CD4-positive, alpha-beta T cell treated with Interleukin-1 beta for 1 hour (primary cell): ENCODE measurements at places on chromosomes 6 and 20.

- DNase-seq, result no peak
These were observed 109.8 kb upstream of the SGK1 start for GRCh38 chr6:134427721-134428120.

GRCh38 chr6:161462148-161462547 lies 188.3 kb upstream of the AGPAT4 start:
- no peak for DNase-seq

- DNase-seq, result peak; percentile 44
These were observed 313.6 kb downstream of the ALDH8A1 start for GRCh38 chr6:134636186-134636799.

DNA sequence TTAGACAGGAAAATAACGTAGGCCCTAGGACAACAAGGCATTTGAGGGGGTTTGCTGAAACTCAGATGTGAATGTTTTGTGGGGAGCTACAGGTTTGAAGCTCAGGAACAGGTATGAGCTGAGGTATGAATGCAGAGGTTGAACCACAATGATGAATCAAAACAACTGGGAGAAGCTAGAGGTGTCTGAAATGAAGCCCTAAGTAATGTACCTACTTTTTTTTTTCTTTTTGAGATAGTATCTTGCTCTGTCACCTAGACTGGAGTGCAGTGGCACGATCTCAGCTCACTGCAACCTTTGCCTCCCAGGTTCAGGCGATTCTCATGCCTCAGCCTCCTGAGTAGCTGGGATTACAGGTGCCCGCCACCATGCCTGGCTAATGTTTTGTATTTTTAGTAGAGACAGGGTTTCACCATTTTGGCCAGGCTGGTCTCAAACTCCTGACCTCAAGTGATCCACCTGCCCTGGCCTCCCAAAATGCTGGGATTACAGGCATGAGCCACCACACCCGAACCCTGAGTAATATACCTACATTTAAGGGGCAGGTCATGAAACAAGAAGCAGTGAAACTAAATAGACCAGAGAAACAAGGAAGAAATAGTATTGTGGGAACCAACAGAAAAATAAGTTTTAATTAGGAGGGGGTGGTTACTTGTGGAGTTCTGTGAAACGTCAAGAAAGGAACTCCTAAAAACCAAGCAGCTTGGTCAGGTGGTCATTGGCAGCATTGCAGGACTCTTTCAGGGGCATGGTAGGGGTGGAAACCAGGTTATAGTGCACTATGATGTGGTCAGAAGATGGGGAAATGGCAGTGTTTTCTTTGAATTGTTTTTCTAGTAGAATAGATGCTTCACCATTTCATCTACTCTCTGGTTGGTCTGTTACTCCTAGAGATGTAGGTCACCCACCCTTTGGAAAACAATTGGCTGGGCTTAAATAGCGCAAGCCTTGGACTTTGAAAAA lies 138.1 kb downstream of the CD164 start:
- no peak for DNase-seq

DNA sequence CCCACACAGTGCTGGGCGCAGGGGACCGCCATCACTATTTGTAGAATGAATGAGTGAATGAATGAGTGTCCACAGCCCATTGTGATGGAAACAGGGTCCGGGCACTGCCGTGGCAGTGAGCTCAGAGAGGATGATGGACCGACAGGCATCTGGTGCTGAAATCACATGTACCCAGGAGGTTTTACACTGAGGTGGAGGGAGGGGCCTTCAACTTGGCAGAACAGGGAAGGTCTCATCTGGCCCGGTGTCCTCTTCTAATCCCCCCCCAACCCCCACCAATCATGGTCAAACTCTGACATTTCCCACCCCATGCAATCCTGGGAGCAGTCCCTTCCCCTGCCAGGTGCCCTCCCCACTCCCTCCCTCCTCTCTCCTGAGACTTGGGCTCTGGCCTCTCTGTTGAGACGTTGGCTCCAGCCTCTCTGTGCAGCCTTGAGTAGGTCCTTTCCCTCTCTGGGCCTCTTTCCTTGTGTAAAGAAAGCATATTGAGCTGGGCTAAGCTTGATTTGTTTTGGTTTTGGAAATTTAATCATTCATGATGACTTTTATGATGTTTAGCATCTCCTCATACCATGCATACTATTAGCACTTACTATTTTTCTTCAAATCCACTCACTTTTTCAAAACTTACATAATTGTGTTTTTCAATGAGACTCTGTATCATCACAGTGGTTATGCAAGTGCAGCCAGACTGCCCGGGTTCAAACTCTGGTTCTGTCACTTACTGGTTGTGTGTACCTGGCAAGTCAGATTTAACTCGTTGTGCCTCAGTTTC lies 10.8 kb downstream of the KIAA1755 start:
- no peak for DNase-seq

- DNase-seq, result no peak
These were observed 312.1 kb upstream of the MAN1A1 start for GRCh38 chr6:119661628-119662027.

DNA sequence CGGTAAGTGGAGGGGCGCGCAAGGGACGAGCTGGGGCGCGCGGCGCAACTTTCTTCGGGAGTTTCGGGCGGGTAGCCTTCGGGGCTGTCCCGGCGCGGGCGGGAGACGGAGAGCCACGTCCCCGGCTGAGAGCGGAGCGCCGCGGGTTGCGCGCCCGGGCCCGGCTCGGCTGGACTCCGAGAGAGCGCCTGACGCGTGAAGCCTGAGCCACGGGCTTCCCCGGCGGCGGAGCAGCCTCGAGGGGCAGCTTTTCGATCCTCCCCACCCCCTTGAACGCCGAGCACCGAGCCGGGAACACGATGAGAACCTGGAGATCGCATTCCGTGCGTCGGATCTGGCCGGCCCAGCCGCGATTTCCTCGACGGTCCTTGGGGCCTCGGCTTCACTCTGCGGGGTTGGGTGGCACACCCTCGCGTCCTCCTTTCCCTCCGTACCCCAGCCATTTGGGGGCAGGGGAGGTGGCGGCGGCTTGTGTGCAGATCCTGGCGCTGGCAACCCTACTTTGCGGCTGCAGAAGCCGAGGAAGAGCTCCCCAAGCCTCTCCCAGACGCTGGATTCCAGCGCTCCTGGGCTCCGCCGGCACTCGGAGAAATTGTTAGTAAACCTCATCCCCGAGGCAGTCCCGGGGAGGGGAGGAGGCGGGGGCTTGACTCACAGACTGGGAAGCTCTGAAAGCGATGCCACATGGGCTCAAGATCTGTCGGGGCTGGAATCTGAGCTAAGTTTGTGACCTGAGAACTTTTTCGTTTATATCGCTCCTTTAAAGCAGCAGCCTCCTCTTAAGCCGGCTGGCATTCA lies 572 bp downstream of the DSE start:
- DNase-seq, result no peak

GRCh38 chr6:135993361-135993760 lies 141.9 kb downstream of the PDE7B start:
- no peak for DNase-seq

GRCh38 chr20:23613676-23614075 lies 8.0 kb upstream of the CST9 start:
- DNase-seq, result no peak

DNA sequence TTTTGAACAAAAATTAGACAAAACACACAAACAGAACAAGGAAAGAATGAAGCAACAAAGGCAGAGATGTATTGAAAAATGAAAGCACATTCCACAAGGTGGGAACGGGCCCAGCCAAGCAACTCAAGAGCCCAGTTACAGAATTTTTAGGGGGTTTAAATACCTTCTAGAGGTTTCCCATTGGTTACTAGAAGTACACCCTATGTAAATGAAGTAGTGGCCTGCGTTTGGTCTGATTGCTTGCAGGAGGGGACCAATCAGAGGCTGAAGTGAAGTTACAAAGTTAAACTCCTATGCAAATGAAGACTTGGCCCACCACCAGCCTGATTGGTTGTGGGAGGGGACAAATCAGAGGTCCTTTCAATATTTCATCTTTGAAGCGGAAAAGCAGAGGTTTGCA lies 593.7 kb upstream of the MMS22L start:
- no peak for DNase-seq

GRCh38 chr20:63964412-63964811 lies 5.3 kb downstream of the ZNF512B start:
- no peak for DNase-seq

DNA sequence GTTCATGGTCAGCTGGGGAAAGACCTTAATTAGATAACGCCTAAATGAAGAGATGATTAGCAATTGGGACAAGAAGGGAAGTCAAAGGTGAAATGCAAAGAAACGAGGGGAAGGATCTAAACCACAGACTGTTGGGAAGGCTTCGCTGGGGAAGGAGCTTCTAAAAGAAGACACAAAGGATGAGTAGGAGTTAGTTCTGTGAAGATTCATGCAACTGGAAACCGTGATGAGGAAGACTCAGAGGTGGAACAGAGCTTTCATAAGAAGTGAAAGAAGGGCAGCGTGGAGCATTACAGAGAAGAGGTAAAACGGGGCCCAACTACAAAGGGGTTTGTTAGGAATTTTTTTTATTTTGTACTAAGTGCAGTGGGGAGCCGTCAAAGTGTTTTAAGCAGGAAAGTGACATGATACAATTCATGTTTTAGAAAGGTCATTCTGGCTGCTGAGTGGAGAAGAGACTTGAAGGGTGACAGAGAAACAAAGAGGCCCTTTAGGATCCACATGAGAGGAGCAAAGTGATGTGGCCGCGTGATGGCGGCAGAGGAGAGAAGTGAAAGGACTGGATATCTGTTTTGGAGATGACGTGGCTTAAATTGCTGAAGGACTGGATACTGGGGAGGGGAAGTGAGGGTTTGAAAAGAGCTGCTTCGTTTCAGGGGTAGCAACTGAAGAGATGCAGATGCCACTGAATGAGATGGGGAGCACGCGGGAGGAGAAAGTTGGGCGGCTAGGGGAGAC lies 33.6 kb downstream of the TTI1 start:
- DNase-seq, result peak; percentile 2

DNA sequence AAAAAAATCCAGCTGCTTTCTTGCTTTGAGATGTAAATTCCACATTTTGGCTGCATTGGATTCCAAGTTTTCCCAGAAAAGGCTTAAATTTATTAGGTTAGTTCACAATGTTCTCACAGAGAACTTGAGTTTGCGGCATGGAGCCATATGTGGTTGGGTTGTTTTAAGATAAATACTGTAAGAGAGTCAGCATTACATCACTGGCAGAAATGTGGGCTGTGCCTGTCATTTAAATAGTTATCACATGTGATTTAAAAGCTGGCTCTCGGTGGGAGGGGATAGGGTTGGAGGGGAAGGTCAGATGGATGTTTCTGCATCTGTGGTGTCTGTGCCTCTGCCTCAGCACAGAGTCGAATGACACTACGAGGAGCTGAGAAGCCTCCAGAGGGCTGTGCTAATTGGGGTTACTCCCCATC lies 73.8 kb upstream of the SCP2D1 start:
- no peak for DNase-seq

GRCh38 chr6:104860221-104860620 lies 502 bp upstream of the HACE1 start:
- DNase-seq, result no peak

DNA sequence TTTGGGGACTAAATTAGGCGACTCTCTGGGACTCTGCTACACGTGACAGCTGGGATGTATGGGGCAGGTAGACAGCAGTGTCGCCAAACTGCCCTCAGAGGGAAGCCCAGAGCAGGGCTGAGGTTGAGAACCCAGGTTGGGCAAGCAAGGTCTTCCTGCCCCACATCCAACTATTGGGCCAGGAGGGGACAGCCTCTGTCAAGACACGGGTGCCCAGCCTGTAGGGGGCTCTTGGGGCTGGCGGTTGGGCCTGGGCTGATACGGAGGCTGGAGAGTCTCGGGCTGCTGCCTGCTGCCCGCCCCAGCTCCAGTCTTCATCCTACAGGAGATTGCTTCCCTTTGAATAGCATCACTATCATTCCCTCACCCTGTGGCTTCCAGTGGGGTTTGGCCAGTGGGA lies 33.3 kb downstream of the CPNE5 start:
- DNase-seq, result no peak

DNA sequence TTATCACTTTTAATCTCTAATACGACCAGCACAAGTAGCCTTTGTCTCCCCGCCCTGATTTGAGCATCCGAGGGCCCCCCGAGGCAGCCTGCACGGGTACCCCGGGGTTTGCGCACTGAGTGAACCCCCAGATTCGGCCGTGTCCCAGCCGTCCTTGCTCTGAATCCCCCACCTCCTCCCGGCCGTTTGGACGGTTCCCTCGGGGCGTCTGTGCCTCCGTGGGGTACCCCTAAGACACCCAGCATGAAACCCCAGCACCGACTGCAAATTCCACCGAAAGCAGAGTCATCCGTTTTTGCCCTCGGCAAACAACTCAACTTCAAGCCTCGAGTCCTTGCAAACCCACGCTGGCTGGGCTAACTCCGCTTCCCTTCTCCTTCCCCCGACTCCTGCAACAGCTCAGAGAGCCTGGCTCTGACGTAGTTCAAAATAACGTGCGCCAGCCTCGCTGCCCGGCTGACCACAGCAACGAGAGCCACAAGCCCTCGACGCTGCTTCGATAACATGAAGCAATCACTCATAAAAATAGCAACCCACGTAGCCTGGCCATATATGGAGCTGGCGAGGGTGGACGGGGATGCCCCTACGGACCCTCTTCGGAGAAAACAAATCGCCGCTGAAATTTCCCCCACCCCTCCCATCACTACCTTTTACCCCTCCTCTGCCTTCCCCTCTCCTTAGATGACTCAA lies 764 bp upstream of the SNAP25 start:
- DNase-seq, result no peak

DNA sequence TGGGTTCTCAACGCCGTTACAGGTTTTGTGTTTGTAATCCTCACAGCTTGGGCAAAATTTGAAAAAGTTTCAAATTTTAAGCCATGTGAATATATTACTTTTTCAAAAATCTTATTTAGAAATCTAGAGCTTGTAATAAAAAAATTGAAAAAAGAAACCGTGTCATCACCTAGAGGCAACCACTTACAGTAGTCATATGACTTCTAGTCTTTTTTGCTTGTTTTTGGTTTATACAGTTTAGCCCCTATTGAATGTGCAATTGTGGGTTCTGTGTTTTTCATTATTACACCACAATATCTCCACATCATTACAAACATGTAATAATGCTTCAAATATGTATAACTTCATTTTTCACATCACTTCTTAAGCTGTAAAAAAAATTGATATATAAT lies 888 bp downstream of the DYNLRB1 start:
- DNase-seq, result no peak

GRCh38 chr6:136719280-136720044 lies 72.8 kb downstream of the MAP3K5 start:
- DNase-seq, result no peak

DNA sequence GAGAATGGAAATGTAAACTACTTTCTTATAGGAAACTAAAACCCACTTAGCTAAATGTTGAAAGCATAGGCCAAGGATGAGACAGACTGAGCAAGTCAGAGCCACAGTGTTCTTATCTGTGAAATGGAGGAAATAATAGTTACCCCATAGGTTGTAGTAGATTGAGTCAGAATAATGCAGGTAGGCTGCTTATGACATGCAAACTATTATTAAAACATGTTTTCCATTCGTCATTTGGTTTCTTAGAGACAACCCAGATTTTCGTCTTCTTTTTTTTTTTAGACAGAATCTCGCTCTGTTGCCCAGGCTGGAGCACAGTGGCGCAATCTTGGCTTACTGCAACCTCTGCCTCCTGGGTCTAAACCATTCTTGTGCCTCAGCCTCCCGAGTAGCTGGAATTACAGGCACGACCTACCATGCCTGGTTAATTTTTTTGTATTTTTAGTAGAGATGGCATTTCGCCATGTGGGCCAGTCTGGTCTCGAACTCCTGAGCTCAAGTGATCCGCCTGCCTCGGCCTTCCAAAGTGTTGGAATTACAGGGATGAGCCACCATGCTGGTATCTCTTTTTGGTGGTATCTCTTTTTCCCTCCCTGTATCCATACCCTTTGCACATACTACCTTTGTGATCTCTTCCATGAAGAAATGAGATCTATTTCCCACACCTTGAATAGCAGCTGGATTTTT lies 196.5 kb upstream of the ZNF217 start:
- DNase-seq, result no peak
